Ammon's horn (tissue), 1 donor: ENCODE measurements at places on chromosomes 11 and 22.

DNA sequence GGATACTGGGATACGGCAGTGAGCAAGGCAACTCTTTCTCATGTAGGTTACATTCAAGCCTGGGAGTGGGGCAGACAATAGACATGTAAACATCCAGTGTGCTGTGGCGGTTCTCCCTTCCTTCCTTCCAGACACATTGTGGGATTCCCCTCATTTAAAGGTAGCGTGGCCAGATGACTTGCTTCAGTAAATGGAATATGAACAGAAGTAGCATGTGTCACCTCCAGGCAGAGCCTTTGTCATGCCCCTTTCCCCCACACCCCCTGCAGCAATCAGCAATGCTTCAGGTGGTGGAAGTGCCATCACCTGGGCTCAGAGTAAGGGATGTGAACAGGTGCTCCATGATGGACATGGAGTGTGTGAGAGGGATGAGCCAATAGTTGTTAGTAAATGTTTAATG lies 34.8 kb upstream of the TTC12 start:
- DNase-seq, result no peak

DNA sequence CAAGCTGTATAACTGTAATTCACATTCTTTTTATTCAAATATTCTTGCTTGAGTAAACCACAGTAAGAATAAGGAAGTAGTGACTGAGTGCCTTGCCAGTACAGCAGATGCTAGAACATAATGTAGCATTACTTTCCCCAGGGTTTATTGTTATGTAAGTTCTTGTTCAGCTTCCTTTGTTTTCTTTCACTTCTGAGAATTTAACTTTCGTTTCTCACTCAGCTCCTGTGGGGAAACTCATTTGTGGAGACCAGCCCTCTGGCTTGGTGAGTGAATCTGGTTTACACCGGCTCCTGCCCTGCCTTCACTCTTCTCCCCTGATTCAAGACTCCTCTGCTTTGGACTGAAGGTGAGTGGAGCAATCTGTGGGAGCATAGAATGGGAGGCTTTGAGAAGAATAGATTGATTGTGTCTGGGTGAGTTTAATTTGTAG lies at the start of gene TRIM22:
TSS of gene TRIM22 (plus strand) at position 240 of the 433 bp plus-strand sequence. CDS start 6,443 bp downstream, outside the sequence.
- DNase-seq, result peak; percentile 64

DNA sequence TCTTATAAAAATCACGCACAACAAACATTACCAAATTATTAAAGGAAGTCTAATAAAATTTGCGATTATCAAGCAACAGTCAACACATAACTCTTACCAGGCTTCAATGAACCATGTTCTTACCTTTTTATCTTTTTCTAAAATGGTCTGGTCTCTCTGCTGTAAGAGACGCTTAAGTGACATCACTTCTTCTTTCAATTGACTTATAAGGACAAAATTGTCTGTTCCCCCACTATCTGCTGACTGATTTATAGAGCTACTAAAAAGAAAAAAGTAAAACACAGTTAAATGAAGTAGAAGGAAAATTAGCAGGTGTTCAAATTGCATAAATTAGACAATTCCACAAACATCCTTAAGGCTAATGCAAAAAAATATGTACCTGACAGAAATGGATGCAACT lies 10.9 kb downstream of the FAM76B start:
- DNase-seq, result no peak

- DNase-seq, result no peak
These were observed 34.7 kb downstream of the SNX19 start for GRCh38 chr11:130881475-130882137.

DNA sequence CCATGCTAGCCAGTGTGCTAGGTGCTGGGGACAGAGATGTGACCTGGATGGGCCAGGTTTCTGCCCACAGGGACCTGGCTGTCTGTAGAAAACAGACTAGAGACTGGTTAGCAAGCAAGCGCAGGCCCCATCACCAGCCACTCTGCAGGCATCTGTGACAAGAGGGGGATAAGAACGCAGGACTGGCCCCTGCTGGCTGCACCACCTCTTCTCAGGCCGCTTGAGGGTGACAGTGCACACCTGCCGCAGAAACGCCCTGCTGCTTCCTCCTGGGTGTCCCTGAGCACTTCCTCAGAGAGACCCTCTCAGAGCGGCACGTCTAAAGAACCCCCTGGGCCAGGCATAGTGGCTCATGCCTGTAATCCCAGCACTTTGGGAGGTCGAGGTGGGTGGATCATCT lies 5.9 kb upstream of the PICK1 start:
- DNase-seq, result no peak

DNA sequence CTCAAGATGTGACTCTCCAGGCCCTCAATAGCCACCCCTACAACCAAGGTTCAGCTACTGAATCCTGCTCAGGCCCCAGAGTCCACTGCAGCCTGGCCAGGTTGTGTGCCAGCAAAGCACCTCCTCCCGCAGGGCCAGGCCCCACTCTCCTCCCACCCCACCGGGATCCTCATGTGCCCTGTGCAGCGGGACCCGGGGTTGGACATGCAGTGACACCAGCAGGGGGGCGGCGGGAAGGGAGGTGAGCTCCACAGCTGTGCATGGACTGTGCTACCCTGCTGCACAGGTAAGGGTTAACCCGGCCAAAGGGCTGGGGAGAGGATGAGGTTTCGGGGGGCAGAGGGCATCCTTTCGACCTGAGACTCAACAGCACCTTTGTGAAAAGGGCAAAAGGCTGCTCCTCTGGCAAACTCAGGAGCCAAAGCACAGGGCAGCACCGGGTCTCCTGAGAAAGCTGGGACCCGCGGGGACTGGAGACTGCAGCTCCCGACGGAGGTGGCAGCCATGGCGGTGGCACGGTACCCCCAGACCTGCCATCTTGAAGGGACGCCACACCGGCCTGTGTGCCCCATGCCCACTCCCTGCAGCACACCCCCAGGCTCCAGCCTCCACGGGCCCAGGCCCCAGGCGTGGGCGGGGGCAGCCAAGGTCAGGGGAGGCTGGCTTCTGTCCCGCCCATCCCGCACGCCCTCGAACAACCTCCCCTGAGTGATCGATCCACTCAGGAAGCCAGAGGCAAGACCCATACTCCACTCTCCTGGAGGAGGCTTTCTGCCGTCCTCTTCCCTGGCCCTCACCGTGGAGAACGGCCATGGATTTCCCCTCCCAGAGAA lies 10.6 kb downstream of the PLXNB2 start:
- DNase-seq, result no peak

DNA sequence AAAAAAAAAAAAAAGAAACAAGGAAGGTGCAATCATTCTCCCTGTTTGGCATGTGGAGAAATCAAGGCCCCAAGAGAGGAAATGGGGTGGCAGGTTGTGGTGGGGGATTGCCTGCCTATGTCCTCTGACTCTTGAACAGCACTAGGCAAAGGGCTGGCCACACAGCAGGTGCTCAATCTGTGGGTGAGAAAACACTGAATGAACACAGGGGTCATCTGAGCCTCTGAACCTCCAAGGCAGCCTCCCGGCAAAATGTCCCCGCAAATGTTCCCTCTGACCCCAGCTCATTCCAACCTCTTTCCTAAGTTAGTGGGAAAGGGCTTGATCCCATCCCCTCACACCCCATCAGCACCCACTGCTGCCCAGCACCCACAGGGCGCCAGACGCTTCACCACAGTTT lies 4.6 kb downstream of the PLA2G6 start:
- no peak for DNase-seq

DNA sequence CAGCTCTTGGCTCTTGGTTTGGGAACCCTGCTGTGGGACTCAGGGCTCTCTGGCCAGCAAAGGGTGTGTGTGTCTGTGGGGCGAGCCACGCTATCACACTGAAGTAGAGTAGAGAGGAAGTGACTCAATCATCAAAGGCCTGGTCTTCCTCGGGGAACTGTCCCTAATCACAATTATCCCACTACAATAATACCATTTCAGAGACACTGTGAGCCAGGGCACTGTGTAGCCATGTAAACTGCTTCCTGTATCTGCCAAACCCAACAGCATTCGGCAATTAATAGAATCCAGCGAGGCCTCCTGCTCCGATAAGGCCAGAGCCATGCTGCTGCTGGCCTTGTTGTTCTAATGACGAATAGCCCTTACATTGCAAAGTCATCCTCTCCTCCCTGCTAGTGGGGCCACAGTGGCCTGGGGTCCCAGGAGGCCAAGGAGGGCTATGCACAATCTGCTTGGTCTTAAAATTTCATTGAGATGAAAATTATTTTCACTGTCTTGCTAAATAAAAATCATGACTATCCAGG lies 49.8 kb upstream of the LMO2 start:
- DNase-seq, result no peak

- no peak for DNase-seq
These were observed 3.8 kb upstream of the LRRC74B start for GRCh38 chr22:21041937-21042336.

DNA sequence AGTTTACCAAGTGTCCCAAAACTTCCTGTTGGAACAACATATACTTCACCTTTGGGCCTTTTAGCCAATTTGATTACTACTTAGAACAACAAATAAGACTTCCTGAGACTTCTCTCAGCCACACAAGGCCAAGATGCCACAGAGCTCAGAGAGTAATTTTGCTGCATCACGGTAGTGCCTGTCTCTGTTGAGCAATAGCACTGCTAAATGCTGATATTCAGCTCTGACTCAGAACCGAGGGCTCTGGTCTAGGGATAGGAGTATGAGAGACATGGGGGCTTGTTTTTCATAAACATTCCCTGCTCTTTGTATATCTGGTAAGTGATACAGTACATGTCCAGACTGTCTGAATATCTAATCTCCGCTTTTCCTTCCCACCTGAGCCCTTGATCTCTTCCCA lies 260.4 kb upstream of the ARHGAP20 start:
- no peak for DNase-seq

- DNase-seq, result no peak
These were observed 79.5 kb downstream of the CABIN1 start for GRCh38 chr22:24090581-24090980.

DNA sequence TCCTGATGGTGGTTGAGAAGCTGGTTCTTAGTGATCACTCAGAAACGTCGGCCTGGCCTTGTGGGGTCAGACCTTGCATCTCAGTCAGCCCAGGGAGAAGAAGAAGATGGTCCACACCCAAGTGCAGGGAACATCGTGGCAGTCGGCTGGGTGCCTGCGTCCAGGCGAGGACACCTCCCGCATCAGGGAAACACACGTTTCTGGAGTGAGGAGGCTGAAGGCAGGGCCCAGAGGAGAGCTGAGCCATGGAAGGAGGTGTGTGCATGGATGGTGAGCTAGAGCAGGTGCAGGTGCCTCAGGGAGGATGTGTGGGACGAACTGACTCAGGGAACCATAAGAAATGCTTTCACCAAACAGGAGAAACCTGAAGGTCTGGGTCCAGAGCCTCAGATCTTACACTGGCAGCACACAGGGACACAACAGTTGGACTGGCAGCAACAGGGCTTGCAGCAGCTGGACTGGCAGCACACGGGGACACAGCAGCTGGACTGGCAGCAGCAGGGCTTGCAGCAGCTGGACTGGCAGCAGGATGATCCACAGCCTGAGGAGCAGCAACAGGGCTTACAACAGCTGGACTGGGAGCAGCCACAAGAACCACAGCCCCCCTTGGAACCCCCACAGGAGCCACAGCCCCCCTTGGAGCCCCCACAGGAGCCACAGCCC lies 632 bp downstream of the KRTAP5-2 start:
- no peak for DNase-seq

- DNase-seq, result no peak
These were observed 26.3 kb upstream of the MTCH2 start for GRCh38 chr11:47668665-47669064.

DNA sequence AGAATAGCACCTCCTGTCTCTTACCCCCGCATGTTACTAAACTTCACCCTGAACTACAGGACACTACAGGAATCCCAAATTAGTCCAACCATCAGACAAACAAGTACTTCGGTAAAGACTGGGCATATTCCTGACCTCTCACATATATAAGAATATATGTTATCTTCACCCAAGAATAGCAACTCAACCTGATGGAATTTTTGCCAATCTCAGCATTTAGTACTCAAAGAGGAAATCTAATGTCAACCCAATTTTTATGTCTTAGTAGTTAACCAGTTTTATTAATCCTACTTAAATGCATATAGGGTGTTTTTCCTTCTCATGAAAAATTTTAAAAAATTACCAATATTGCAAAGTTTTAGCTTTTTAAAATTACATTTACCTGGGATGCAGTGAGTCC lies 26.2 kb downstream of the PGR start:
- DNase-seq, result no peak

DNA sequence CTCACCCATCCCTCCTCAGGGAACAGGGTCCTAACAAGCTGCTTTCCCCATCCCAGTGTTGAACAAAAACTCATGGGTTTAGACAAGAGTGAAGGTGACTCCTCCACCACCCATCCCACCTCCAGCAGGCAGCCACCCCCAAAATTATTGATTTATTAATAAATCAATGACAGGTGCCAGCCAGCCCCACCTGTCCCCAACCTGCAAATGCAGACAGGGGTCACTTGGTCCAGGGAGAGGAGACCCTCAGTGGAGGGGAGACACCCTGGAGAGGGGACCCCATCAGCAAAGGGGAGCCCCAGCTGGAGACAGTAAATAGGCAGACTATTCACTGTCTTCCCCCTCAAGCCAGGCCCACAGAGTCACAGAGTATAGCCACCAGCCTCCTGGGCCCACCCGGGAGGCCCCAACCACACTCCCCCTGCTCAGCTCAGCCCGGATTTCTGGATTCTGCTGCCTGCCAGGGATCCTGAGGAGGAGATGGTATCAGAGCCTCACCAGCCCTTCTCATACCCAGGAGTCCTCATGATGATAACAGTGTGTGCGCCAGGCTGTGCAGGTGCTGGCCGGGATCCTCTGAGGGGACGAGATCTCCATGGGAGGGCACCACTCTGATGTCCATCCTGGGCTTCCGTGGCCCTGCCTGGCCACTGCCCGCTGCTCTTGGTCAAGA lies 8.8 kb upstream of the CD81 start:
- DNase-seq, result no peak

DNA sequence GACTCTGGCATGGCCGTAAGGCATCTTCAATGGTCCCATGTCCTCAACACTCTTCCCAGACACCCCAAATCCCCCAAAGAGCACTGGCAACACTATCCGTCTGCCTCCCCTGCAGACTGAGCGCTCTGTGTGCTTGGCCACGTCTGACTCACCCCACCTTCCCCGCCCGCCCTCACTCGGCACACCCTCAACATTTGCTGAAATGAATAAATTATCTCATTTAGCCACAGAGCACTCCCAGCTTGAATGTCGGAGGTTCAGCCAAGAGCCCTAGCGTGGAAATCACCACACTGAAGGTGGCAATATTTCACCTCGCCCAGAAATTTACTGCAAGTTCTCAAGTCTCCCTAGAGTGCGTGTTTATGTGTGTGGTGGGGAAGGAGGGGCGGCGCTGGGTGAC lies 46.6 kb upstream of the TCF20 start:
- DNase-seq, result peak; percentile 59

- DNase-seq, result no peak
These were observed 18.2 kb downstream of the ADM start for GRCh38 chr11:10322830-10323792.

GRCh38 chr11:110711448-110711775 lies 825 bp downstream of the ARHGAP20 start:
- DNase-seq, result no peak

- no peak for DNase-seq
These were observed 166.6 kb downstream of the NXPE2 start for GRCh38 chr11:114844896-114845295.
